NCI-H526 treated with DMSO at 0.1 percent for 48 hours (cell line): ENCODE measurements at places on chromosomes 7 and 10.

DNA sequence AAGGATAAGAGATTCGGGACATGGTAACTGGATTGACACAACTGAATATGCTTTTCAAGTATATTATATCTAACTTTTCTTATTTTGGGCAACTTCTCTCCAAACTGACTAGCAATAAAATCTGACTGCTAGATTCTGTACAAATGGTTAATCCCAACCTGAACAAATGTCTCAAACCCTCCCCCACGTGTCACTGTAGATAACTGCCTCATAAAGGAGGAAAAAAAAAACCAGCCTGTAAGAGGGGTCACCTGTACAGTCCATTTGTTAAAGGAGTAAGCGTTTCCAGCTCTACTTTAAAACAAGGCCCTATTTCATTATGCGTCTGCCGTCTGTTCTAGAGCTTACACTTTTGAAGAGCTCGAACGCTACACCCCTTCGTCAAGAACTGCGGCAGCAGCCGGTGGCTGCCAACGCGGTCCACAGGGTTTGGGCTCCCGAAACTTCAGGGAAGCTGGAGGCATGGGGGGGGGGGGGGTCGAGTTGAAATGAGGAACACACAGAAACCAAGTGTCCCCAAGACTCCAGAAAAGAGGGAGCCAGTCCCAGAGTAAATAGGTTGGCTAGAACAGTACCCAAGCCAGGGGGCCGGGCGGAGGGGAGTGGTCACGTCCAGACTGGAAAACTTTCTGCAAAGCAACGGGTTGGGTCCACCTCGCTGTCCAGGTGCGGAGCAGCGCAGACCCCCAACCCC lies 492 bp downstream of the COG5 start:
- no peak for DNase-seq

DNA sequence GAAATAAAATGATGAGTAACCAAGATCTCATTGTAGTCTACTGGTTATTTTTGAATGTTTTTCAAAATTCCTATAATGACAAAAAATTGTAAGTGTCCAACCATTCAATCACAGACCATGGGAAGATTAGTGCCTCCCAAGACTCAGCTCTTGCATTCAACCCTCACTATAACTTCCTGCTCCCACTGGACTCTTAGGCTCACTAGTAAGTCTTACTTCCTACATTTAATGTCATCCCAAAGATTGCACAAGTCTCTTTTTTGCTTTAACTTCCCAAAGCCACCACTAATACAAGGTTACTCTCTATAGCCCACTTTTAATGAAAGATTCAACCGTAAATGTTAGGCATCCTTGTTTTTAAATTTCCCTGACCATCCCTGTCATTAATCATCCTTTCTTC lies 111.9 kb upstream of the NRBF2 start:
- DNase-seq, result no peak

DNA sequence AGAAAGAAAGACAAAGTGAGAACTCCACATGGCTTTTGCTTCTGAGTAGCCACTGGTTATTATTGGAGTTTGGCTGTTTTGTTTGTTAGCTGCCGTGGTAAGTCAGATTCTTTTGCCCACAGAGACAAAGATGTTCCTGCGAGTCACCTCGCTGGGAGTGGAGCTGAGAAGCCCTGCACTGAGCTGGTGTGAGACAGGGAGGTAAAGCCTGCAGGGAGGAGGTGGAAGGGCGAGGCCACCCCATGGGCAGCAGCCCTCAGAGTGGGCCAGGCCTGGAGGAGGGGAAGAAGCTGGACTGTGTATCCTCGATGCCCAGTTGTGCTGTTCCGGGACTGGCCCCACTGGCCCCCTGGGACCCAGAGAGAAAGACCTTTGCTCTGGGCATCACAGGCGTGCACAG lies 14.3 kb upstream of the NOM1 start:
- DNase-seq, result no peak

- DNase-seq, result no peak
Measured at GRCh38 chr10:50506861-50507573, 116.7 kb downstream of the SGMS1 start.

GRCh38 chr7:44071726-44072363 lies 6.5 kb upstream of the PGAM2 start:
- no peak for DNase-seq

DNA sequence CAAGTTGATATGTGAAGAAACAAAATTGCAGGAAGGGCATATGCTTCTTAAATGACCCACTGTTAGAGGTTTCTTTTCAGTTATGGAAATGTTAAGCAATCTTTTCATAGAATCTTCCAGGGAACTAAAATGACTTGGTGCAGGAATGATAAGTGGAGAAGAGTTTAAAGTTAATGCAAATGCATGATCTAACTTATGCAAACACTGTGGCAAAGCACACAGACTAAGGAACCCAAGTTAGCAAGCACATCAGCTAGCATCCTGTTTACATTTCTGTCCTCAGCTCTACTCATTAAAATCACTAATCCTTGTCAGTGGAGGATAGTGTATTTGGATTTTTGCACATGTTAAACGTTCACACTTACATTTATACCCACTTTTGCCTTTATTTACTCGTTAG lies 9.3 kb downstream of the CLCN1 start:
- peak; percentile 73 for DNase-seq

GRCh38 chr7:148104136-148104716 lies 486.3 kb upstream of the C7orf33 start:
- DNase-seq, result no peak

- no peak for DNase-seq
Measured at GRCh38 chr7:42180806-42181205, 56.2 kb downstream of the GLI3 start.

GRCh38 chr10:80158598-80159127 lies 26.1 kb downstream of the PLAC9 start:
- no peak for DNase-seq

- no peak for DNase-seq
Measured at GRCh38 chr10:95404864-95405263, 114.1 kb upstream of the PDLIM1 start.

GRCh38 chr7:69643265-69643664 lies 45.0 kb downstream of the AUTS2 start:
- DNase-seq, result no peak

- no peak for DNase-seq
Measured at GRCh38 chr7:47400001-47400400, 181.9 kb downstream of the TNS3 start.

DNA sequence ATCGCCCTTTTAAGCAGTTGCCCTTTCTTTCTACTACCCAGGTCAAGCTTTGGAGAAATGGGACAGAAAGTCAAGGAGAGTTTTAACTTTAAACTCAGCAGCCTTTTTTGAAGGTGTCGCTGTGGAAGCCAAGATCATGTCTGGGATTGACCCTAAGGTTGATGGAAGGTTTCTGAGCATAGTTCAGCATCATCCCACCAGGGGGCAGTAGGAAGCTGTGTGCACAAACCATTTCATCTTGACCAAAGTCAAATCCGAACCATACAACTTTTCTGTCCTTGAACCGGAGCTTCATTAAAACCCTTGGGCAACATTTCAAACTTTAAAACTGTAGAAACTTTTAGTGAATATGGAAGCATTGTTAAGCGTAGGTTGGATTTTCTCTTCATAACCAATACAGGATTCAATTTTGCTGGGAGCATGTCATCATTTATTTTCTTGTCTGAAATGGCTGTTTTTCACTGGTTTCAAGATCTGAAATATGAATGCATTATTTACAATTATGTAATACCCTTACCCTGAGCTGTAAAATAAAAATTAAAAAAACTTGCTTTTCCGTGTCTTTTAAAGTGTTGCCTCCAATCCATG lies 214.4 kb upstream of the KIAA1217 start:
- peak; percentile 31 for DNase-seq

DNA sequence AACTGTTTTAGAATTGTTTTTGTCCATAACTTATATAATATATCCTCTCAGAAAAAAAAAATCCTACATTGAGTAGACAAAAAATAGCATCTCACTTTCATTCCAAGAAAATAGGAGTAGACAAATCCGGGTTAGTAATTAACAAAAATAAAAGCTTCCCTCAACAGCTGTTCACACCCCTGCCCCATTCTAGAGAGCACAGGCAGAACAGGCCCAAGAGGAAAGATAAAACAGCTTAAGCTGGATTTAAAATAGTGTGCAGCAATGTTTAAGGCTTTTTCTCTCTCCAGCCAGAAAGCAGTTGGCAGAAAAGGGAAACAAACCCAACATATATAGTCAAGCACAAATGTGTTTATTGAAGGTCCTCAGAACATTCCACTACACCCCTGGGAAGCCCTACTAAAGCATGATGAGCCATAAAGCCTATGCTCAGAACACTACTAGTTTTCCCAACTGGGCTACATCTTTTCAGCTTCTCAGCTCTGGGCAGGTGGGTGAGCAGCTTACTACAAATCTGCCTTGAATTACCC lies 189.9 kb downstream of the MTERF1 start:
- DNase-seq, result no peak

DNA sequence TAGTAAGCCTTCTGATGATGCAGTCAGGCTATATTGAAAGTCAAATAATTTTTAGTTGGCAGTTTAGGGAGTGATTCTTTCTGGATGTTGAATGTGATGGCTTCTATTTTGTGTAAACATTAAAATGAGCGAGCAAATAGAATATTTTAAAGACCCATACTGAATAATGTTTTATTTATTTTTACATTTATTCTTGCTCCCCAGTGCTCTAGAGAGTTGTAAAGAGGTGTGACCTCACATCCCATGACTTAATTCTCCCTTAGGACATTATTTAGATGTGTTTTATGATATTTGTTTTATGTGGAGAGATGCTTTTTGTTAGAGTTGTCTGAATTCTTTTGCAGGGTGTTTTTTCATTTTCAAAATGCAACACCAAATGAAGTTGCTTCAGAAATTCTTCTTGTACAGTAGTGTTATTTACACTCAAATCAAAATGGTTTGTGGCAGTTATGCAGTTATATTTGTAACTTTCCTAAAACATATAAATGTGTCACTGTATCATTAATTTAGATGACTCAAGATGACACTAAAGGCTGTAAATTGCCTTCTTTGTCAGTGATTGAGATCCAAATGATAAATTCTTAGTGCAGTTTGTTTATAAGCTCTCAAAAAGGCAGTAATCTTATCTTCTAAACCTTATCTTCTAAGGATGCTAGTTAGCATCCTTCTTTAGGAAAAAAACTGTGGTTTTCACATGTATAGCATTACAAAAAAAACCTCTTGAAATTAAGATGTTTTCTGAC lies 12.4 kb downstream of the UMAD1 start:
- DNase-seq, result no peak

- DNase-seq, result peak; percentile 5
Measured at GRCh38 chr10:49230004-49230403, 41.8 kb upstream of the TMEM273 start.

GRCh38 chr7:19112274-19113001 lies 5.0 kb downstream of the TWIST1 start:
- no peak for DNase-seq

DNA sequence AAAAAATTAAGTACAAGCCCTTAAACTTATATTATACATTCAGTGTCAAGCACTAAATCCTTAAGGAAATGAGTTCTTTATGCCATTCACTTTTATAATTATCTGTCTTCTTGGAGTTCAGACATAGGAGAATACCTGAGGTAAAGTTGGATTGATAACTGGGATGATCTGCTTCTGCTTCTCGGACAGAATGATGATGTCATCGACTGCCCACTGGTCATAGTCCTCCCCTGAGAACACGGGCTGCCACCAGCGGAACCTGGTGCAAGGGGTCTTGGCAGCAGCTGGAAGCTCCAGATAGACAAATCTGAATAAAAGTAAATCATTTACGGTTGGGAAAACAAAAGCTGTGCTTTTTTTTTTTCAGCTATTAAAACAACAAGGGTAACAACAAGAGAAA lies 148.2 kb upstream of the SLC26A5 start:
- no peak for DNase-seq

- no peak for DNase-seq
Measured at GRCh38 chr10:77899690-77900089, 26.9 kb downstream of the DLG5 start.

DNA sequence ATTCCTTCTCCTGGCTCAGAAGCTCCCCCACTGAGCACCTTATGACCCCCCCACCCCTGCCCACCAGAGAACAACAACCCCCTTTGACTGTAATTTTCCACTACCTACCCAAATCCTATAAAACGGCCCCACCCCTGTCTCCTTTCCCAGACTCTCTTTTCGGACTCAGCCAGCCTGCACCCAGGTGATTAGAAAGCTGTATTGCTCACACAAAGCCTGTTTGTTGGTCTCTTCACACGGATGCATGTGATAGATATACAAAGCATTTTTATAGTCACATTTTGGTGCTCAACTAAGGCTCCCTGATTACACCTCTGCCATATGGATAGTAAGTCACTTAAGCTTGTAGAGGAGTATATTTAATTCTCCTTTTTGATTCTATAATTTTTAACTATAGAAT lies 985.8 kb downstream of the REEP3 start:
- DNase-seq, result no peak

DNA sequence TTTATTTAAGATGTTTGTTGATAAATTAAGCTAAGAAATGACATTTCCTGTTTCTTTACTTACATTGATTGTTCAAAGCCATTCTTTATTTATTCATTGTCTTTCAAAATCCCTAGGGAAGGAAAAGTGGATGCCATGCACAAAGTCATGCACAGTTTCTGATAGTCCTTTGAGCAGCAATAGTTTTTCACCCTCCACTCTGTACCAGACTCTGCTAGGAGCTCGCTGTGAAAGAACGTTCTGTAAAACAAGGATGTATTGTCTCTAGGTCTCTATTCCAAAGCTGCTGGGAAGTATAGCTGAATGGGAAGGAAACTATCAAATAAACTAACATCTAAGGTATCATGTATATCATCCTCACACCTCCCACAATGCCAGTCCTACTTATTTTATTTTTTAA lies 7.8 kb upstream of the NOC3L start:
- DNase-seq, result no peak

GRCh38 chr10:100836891-100837290 lies 75.9 kb upstream of the SLF2 start:
- DNase-seq, result no peak

DNA sequence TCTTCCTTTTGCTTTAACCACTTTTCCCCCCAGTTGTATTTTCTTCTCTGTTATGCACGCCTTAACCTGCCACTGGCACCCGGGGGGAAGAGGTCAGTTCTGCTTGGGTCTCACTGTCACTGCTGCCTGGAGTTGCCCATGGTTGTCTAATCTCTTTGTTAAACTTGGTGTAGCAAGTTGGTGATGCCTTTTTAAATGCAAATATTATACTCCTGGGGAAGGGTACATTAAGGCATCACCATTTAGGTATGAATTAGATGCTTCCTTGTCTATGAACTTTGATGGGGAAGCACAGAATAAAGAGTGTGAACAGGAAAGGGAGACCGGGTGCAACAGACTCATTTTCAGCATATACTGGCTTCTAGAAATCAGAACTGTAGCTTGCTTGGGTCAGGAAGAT lies 9.1 kb upstream of the SORCS3 start:
- DNase-seq, result no peak

GRCh38 chr7:121793716-121794115 lies 79.2 kb upstream of the PTPRZ1 start:
- DNase-seq, result no peak
